ENCODE measurements at places on chromosomes 6 and 20. TPM values are rescaled to one million over a fixed set of nuclear protein-coding genes. Genes with fewer than 3 reads are reported as not detected.

The CD24 gene
- 1,390 TPM for total RNA-seq

The PTK6 gene
- 40.8 TPM for total RNA-seq

The C6orf132 gene
- 110 TPM for total RNA-seq

DNA sequence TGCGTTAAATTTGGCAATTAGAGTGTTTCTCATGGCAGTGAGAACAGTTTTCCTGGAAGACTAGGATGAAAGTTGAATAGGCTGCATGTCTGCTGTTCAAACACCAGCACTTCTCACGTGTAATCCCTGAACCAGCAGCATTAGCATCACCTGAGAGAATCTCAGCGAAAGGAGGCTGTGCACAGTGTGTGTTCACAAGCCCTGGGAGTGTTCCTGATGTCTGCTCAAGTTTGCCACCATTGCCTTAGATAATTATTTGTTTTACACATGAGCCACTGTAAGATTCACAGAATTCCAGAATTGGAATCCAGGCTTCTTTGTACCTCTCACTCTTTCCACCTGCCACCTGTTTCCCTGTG is 117.3 kb downstream of the JARID2 start:
- H3K4me1 ChIP-seq: peaks cover 19% of the 10 kb centered on the region
- DNase-seq: no peak

GRCh38 chr6:144248476-144249301 is 36.4 kb upstream of the UTRN start:
- no peaks in the 10 kb centered on the region for H3K36me3 ChIP-seq
- H3K4me3 ChIP-seq: no peak overlapping the region
- peak overlapping the region; percentile 70 for H3K27ac ChIP-seq
